Fibroblast of skin of scalp (primary cell): ENCODE measurements at places on chromosomes 13 and 19.

GRCh38 chr13:65638572-65639168 is 1591.5 kb downstream of the PCDH9 start:
- peak; percentile 63 for DNase-seq

DNA sequence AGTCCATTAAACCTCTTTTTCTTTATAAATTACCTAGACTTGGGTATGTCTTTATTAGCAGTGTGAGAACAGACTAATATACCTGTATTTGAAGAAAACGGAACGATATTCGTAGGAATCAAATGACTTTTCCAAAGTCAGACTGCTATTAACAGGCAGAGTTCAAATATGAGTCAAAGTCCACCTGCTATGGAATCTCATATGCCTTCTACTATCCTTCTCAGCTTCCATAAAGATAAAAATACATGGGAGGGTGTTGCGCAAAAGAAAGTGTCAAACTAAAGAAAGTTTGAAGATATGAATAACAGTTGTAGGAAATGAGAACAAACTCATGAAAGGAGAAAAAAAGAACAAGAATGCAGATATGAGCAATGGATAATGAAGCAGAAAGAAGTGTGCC is 704.6 kb downstream of the EFNB2 start:
- no peak for DNase-seq

- no peak for DNase-seq
Measured at GRCh38 chr13:69291292-69291906, 816.2 kb upstream of the ATXN8OS start.

DNA sequence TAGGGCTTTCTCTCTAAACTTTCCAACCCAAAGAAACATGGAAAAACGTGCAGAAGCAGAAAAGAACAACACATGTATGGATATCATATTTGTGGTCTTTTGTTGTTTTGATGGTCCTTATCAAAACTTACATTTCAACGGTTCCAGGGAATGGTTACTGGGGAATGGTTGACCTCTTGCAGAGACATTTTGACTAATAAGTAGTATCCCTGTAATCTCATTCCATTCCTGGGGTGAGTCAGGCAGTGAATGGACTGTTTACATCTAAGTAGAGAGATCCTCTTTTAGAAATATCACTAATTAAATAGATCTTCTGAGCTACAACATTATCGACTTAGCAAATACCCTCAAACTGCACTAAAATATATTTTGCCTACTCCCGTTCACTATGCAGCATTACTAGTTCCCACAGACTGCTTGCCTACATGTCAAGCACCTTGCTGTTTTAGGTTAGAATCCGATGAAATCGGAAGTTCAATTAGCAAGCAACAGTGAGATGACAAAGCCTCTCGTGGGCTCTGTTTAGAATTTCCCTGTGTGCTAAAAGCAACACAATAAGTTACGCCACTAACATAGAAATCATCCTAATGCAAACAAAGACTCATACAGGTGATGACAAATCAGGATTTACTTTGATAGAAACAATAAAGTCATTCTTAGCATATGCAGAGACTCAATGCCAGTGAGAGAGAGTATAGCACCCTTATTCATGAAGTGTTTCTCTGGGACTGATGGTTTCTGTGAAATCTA is 797.7 kb upstream of the ARGLU1 start:
- no peak for DNase-seq

- DNase-seq: no peak
Measured at GRCh38 chr13:48652851-48653471, 768 bp upstream of the CYSLTR2 start.

DNA sequence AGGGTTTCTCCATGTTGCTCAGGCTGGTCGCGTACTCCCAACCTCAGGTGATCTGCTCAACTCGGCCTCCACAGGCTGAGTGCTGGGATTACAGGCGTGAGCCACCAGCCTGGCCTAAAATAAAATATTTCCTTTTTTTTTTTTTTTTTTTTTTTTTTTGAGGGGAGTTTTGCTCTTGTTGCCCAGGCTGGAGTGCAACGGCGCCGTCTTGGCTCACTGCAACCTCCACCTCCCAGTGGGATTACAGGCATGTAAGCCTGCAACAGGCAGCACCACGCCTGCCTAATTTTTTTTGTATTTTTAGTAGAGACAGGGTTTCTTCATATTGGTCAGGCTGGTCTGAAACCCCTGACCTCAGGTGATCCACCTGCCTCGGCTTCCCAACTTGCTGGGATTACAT is 4.9 kb downstream of the ZNF506 start:
- no peak for DNase-seq

DNA sequence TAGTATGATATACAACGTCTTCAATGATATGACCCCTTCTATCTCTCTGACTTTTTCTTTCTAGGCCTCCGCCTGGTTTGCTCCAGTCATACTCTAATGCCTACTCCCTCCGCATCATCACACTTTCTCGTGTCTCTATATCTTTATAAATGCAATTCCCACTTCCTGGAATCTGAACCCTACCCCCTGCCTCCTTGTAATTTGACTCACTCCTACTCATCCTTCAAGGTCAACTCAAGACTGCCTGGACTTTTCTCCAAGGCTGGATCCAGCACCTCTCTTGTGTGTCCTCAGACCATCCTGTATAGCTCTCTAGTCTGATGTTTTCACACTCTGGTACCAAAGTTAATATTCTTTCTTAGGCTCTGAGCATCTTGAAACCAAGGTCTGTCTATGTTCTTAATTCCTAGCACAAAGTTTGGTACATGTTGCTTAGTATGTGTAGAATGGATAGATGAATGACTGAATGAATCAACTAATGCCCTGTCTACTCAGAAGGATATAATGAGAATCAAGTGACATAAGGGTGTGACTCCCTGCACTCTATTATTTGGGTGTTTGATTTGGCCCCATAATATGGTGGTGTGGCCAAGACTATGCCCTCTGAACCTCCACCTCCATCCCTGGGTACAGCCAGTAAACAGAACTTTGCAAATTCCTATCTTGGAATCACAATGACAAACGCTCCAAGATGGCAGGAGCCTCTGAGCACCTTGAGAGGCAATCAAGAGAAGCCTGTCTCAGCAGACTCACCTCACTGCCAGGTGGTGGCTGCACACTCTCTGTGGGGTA is 74.3 kb upstream of the SERP2 start:
- DNase-seq: peak; percentile 20

DNA sequence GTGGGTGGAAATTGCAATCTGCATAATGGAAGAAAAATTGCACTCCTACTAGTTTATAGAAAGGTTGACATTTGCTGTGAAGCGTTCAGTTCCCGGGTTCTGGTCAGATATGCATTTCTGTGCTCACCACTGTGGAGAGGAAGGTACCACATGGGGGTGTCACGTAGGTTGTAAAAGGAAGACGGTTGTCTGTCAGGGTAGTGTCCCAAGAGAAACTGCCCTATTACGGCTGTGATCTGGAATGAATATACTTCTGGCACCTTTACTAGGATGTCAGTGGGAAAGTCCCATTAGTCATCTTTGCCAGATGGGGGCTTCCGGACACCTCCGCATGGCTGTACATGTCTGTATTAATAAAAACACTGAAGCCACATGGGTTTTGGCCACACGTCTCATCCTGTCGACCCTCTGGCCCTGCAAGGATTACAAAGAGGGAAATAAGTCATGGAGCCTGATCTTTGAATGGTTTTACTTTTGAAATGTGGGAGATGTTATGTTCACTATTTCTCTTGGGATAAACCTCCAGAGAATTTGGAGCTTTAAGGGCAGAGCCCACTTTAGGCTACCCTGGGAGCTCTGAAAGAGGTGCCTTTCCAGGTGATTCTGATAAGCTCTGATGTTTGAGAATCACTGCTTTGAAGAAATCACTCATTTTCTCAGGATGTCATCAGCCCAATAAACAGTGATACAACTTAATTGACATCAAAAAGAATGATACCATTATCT is 133.9 kb downstream of the AKAP11 start:
- peak; percentile 2 for DNase-seq

- DNase-seq: peak; percentile 46
Measured at GRCh38 chr19:3698974-3699740, 1.1 kb downstream of the PIP5K1C start.

GRCh38 chr13:32878163-32878562 is 138.1 kb upstream of the KL start:
- DNase-seq: peak; percentile 2

GRCh38 chr19:48962029-48962848 is 2.9 kb upstream of the FTL start:
- peak; percentile 13 for DNase-seq

- no peak for DNase-seq
Measured at GRCh38 chr19:9151367-9151766, 11.2 kb downstream of the ZNF317 start.

DNA sequence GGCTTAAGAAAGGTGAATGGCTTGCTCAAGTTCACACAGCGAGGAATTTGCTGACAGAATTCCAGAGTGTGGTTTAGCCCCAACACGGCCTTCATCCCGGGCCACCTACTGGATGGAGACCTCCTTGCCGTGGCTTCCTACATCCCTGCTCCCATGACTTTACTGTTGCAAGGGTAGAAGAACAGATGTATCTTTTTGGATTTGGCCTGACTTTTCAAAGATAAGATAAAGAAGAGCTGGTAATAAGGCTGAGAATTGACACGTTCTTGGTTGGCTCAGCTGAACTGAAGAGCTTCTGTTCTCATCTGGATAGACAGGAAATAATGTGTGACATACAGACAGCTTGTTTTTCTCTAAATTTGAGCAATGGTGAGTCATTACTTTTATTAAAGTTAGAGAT is 113.1 kb downstream of the KLF5 start:
- peak; percentile 36 for DNase-seq

DNA sequence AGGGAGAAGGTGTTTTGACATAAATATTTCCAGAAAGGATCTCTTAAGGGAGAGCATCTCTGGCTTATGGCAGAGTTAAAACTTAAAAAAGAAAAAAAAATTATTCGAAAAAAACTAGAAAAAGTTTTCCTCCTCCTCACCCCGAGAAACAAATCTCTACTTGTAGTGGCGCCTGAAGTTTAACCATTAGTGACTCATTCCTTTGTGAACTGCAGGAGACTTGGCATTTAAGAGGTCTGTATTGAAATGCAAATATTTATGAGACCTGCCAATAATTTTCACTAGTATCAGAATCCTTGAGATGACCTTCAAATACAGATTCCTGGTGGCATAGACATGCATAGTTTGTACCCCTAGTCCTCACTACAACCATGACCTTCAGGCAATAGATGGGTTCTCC is 64.9 kb upstream of the MED4 start:
- peak; percentile 3 for DNase-seq

GRCh38 chr19:1270213-1270853 is 1.2 kb downstream of the CIRBP start:
- no peak for DNase-seq

- no peak for DNase-seq
Measured at GRCh38 chr19:42303101-42303464, 659 bp upstream of the PAFAH1B3 start.

GRCh38 chr19:18772620-18773587 is 18.2 kb downstream of the COMP start:
- DNase-seq: no peak

GRCh38 chr19:49767381-49767780 is 580 bp downstream of the AP2A1 start:
- no peak for DNase-seq

DNA sequence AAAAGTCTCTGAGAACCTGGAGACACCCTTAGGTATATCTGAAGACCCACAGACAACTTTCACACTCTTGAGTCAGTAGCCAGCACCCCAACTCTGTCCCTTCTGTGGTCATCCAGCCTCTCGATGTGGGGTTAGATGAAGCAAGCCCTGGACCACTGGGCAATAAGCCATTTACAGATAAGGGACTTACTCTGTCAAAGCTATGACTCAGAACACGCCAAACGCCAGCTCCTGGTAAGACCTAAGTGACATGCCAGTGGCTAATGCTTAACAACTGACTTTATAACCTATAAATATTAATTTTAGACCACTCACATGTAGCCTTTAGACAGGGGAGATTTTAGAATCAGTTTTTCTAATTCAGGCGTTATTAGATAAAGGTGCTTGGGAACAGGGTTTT is 85.7 kb downstream of the SHISA2 start:
- no peak for DNase-seq

GRCh38 chr13:51244637-51245405 is 22.6 kb downstream of the FAM124A start:
- no peak for DNase-seq

GRCh38 chr19:39299404-39299803 is 3.2 kb downstream of the IFNL1 start:
- DNase-seq: no peak

DNA sequence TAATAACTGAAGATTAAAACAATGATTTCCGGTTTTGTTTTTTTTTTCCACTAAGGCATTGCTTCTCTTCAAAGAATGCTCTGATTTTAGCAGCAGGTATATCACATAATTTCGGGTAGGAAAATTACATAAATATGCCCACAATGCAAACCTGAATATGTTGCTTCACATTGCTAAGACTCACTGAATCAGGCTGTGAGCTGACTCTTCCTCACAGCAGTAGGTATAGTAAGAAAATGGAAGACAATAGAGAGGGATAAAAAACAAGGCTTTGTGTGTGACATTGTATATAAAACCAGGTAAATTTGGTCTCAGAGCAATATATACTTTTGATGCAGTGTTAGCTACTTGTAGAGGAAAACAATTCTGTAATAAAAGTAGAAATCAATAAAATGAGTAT is 1355.0 kb downstream of the OLFM4 start:
- DNase-seq: no peak

DNA sequence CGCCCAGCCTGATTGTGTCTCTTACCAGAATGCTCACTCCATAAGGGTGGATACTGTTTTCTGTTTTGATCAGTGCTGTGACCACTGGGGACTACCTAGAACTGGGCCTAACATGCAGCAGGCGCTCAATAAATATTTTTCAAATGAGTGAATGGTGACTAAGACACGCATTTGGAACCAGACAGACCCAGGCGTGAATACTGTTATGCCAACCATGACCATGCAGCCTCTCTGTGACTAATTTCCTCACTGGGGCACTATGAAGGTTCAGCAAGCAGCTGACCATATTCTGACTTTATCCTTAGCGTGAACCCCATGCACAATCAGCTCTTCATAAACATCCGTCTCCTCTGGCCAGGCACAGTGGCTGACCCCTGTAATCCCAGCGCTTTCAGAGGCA is 13.0 kb upstream of the SPC24 start:
- DNase-seq: peak; percentile 89

DNA sequence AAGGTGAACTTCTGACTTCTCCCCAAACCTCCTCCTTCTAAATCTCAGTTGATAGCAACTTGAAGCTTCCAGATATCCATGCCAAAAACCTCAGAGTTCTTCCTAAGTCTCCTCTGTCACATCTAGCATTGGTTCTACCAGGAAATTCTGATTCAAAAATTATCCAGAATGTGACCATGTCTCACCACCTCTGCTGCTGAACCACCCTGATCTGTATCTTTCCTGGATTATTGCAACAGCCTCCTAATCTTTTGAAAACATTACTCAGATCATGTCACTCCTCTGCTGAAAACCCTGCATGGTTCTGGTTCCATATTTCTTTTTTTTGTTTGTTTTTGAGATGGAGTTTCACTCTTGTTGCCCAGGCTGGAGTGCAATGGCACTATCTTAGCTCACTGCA is 78.7 kb upstream of the TNFSF11 start:
- peak; percentile 2 for DNase-seq

- DNase-seq: no peak
Measured at GRCh38 chr13:29937841-29938240, 87.4 kb upstream of the UBL3 start.
